Naive B cell (primary cell): ENCODE measurements at places on chromosomes 7 and 10. TPM values are rescaled to one million over a fixed set of nuclear protein-coding genes. Genes with fewer than 3 reads are reported as not detected.
A peak's percentile ranks its signal among the peaks of the same experiment; 100 is the strongest.

Gene MUC12
- polyA plus RNA-seq: not detected

Gene MOGAT3
- not detected for polyA plus RNA-seq

Gene ADRB1
- polyA plus RNA-seq: not detected

Gene CCDC3
- not detected for polyA plus RNA-seq

- peaks cover 7% of the 10 kb centered on the region for H3K36me3 ChIP-seq
- H3K4me3 ChIP-seq: no peak overlapping the region
- no peaks in the 10 kb centered on the region for H3K4me1 ChIP-seq
Measured at GRCh38 chr7:7408001-7408770, 127.5 kb downstream of the COL28A1 start.

DNA sequence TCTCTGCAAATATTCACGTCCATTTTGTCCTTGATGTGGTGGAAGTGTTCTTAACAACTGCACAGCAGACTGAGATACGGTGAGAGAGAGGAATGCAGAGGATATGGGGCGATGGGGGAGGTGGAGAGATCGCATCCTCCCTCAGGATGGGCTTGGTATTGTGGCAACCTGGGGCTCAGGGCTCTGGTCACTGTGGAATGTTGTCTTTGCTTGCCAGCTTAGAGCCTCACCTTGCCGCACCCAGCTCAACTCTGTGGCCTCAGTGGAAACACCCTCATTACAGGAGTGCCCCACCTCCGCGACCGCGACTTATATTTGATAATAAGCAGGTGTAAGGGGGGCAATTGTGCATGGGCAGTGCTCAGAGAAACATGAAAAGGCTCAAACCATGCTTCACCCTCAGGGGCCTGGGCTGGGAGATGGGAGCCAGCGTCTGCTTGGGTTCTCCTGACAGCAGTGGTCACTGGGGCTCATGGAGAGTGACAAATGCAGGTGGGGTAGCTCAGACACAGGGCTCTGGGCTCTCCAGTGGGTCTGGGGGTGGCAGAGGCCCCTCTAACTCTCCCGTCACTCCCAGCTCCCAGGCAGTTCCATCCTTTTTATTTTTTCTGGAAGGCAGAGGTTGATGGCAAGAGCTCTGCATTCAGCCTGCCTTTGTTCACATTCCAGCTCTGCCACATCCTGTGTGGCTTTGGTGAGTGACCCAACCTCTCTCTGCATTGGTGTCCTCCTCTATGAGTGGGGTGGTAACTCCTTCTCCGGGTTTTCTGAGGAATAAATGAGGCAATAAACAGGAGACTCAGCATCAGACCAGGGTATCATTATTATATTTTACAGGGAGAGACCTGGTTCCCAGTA lies 43.1 kb upstream of the EMX2 start:
- no peaks in the 10 kb centered on the region for H3K4me1 ChIP-seq
- H3K36me3 ChIP-seq: no peaks in the 10 kb centered on the region
- H3K4me3 ChIP-seq: no peak overlapping the region
- H3K27me3 ChIP-seq: peaks cover 27% of the 10 kb centered on the region

- no peaks in the 10 kb centered on the region for H3K36me3 ChIP-seq
- no peaks in the 10 kb centered on the region for H3K4me1 ChIP-seq
- H3K27ac ChIP-seq: no peak overlapping the region
- H3K27me3 ChIP-seq: no peaks in the 10 kb centered on the region
- DNase-seq: no peak
- H3K4me3 ChIP-seq: no peak overlapping the region
Measured at GRCh38 chr7:120014925-120015465, 258.0 kb upstream of the KCND2 start.

DNA sequence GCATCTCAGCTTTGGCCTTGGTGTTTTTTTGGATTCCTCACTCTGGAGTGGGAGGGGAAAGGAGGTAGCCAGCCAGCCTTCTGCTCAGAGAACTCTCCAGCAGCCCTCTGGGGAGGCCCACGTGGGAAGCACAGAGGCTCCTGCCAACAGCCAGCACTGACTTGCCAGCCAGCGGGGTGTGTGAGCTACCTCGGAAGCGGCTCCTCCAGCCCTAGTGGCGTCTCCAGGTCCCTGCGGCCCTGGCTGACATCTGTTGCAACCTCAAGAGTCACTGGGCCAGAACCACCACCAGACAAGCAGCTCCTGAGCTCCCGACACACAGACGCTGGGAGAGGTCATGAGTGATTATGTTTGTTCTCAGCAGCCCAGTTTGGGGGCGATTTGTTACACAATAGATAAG lies 180.2 kb upstream of the FZD8 start:
- H3K4me1 ChIP-seq: no peaks in the 10 kb centered on the region
- no peak for DNase-seq
- H3K27me3 ChIP-seq: no peaks in the 10 kb centered on the region
- H3K27ac ChIP-seq: no peak overlapping the region

DNA sequence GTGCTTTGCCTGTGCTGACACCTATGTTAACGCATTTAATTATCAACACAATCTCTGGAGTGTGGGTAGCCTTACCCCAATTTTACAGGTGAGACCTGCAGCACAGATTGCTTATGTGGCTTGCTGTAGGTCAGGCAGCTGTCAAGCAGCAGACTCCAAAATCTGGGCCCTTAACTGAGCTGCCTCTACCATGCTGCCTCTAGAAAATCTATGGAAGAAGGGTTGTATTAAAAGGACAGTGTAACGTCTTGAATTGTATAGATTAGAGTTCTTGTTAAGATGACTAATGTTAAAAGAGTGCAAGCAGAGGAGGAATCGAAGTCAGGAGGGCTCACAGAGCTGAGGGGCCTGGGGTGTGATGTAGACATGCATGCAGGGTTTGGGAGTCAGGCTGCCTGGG lies 1.2 kb upstream of the PON3 start:
- peak overlapping the region; percentile 49 for H3K4me3 ChIP-seq
- DNase-seq: no peak
- peaks cover 25% of the 10 kb centered on the region for H3K27me3 ChIP-seq
- H3K36me3 ChIP-seq: no peaks in the 10 kb centered on the region
- peaks cover 7% of the 10 kb centered on the region for H3K4me1 ChIP-seq
- H3K27ac ChIP-seq: no peak overlapping the region

- no peak overlapping the region for H3K4me3 ChIP-seq
- H3K27me3 ChIP-seq: peaks cover 45% of the 10 kb centered on the region
- no peaks in the 10 kb centered on the region for H3K36me3 ChIP-seq
- DNase-seq: peak; percentile 52
- no peaks in the 10 kb centered on the region for H3K4me1 ChIP-seq
Measured at GRCh38 chr7:98841179-98841997, 28.4 kb downstream of the TMEM130 start.

- no peak overlapping the region for H3K4me3 ChIP-seq
- H3K4me1 ChIP-seq: peaks cover 4% of the 10 kb centered on the region
- no peak for DNase-seq
- no peak overlapping the region for H3K27ac ChIP-seq
- H3K36me3 ChIP-seq: no peaks in the 10 kb centered on the region
Measured at GRCh38 chr10:103510791-103511752, 17.6 kb downstream of the NEURL1 start.

- peaks cover 44% of the 10 kb centered on the region for H3K4me1 ChIP-seq
- H3K36me3 ChIP-seq: no peaks in the 10 kb centered on the region
- H3K27ac ChIP-seq: no peak overlapping the region
- DNase-seq: no peak
- peaks cover 48% of the 10 kb centered on the region for H3K27me3 ChIP-seq
- peak overlapping the region; percentile 76 for H3K4me3 ChIP-seq
Measured at GRCh38 chr7:129778770-129779601, 167.5 kb downstream of the NRF1 start.
